ENCODE measurements at places on chromosomes 5 and 9.

DNA sequence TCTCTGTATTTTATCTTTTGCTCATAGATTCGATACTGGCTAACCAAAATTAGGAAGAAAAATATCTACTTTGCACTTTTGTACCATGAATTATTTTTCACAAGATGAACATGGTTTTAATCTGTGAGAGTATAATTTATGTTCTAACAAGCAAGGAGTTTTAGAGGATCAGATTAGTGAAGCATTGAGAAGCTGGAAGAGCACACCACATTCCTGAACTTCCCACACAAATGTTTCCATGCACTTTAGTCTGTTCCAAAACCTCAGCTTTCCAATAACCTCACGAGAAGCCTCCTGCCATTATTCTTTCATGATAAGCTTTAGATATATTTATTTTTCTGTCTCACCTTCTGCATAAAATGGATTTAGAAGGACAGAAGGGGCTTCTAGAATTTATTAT, 98.7 kb upstream of the MPDZ start:
- no peak for DNase-seq

GRCh38 chr9:6219981-6220380, 4.4 kb downstream of the IL33 start:
- no peak for DNase-seq

GRCh38 chr5:144028636-144029035, 141.8 kb downstream of the YIPF5 start:
- no peak for DNase-seq

GRCh38 chr5:125367702-125368101, 621.3 kb upstream of the ZNF608 start:
- no peak for DNase-seq

DNA sequence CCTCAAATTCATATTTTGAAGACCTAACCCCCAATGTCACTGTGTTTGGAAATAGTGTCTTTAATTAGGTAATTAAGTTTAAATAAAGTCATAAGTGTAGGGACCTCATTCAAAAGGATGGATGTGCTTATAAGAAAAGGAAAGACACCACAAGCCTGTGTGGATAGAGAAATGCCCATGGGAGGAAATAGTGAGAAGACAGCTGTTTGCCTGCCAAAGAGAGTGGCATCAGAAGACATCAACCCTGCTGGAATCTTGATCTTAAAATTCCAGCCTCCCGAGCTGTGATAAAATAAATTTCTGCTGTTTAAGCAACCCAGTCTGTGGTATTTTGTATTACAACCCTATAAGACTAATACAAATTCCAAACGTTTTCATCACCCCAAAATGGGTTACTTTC, 1867.9 kb upstream of the NUDT12 start:
- DNase-seq = no peak

GRCh38 chr5:137292461-137293027, 206.6 kb downstream of the SPOCK1 start:
- no peak for DNase-seq

- DNase-seq = no peak
Observed at GRCh38 chr9:86405926-86406325, 51.7 kb upstream of the TUT7 start.

All from stimulated activated CD8-positive, alpha-beta memory T cell treated with anti-CD3 and anti-CD28 coated beads, Interleukin-7, amount 100 ng/mL, for 1 hour (primary cell).